ENCODE measurements at places on chromosomes 12 and 14. TPM values are rescaled to one million over a fixed set of nuclear protein-coding genes. Genes with fewer than 3 reads are reported as not detected.

Gene SLCO1C1
- total RNA-seq = not detected

DNA sequence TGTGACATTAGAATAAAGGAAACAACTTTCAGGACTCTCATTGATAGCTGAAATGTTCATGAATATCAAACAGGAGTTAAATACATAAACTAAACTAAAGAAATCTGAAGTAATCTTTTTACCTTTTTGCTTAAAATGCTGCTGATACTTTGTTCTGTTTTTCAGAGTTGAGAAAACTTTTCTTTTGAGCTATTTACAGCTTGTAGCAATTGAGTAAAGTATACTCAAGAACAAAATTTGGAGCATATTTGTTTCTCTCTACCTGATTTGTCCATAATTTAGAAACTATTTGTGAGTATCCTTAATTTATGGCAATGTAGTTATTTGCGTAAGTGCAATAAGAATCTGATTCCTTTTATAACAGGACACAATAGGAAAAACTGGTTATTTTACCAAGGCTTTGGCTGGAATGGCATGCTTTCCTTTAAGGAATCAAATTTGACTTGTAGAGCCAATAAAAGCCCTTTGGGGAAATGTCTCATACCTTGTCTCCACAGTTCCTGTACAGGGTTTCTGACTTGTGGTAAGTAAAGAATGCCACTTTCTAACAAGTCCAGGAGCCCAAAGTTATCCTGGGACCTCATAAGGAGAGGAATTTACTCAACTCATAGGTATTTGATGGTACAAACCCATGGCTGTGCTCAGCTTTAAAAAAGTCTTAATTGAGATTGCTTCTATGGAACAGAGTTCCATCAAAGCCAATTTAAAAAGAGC, 195.7 kb downstream of the TMEM117 start:
- H3K27ac ChIP-seq = no peak overlapping the region
- no peaks in the 10 kb centered on the region for H3K27me3 ChIP-seq
- no peak overlapping the region for H3K4me3 ChIP-seq
- no peak for DNase-seq
- no peaks in the 10 kb centered on the region for H3K36me3 ChIP-seq

DNA sequence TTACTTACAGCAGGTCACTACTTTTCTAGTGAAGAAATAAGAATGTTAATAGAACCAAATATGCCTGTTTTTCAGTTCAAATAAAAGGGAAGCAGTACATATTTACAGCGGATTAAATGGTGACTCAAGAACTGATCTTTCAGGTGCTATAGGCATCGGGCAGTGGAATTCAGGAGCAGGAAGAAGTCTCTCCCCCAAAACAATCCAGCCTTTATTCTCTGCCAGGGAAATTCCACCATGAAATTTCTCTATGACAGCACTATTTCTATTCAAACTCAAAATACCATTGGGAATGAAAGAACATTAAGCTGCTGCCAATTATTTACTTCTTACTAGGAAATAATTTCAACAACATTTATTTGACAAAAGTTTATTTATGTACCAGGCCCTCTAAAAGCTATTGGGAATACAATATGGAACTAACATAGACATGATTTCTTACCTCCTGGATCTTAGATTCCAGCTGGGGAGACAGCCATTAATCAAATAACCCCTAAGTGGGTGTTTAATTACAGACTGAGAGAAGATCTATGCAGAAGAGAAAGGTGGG, 60.3 kb upstream of the KRR1 start:
- no peak overlapping the region for H3K4me3 ChIP-seq
- no peak for DNase-seq
- H3K27me3 ChIP-seq = no peaks in the 10 kb centered on the region
- H3K27ac ChIP-seq = no peak overlapping the region
- no peaks in the 10 kb centered on the region for H3K4me1 ChIP-seq
- no peaks in the 10 kb centered on the region for H3K36me3 ChIP-seq

DNA sequence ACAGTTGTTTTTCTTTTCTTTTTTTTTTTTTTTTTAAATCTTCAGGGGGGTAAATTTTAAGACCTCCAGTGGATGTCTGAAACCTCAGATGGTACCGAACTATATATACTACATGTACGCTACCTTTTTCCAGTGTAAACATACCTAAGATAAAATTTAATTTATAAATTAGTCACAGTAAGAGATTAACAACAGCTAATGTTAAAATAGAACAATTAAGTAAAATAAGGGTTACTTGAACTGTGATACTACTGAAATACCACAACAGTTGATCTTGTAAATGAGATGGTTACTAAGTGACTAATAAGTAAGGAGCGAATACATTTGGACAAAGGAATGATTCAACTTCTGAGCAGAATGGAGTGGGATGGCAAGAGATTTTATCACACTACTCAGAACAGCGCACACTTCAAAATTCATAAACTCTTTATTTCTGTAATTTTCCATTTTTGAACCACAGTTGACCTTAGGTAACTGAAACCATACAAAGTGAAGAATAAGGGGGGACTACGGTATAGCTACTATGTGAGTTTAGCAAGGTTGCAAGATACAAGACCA, 80.5 kb upstream of the PCED1B start:
- no peaks in the 10 kb centered on the region for H3K36me3 ChIP-seq
- H3K4me3 ChIP-seq = no peak overlapping the region
- H3K27me3 ChIP-seq = no peaks in the 10 kb centered on the region
- no peaks in the 10 kb centered on the region for H3K4me1 ChIP-seq
- no peak overlapping the region for H3K27ac ChIP-seq
- DNase-seq = no peak

Gene SLCO1B1
- total RNA-seq = not detected

GRCh38 chr14:20409226-20409625, 4.1 kb downstream of the TEP1 start:
- no peak overlapping the region for H3K27ac ChIP-seq
- H3K27me3 ChIP-seq = no peaks in the 10 kb centered on the region
- peaks cover 43% of the 10 kb centered on the region for H3K36me3 ChIP-seq
- H3K4me3 ChIP-seq = no peak overlapping the region
- H3K4me1 ChIP-seq = peaks cover 5% of the 10 kb centered on the region

Measured in ascending aorta (tissue), 2 donors.